Right atrium auricular region (tissue), 2 donors: ENCODE measurements at places on chromosomes 4 and X. TPM values are rescaled to one million over a fixed set of nuclear protein-coding genes. Genes with fewer than 3 reads are reported as not detected.

Gene GALNT7
- total RNA-seq, result 6.5 TPM

Gene TBC1D8B
- 3.6 TPM for total RNA-seq

Gene RBMXL3
- not detected for total RNA-seq

Gene XG
- total RNA-seq, result 1.3 TPM

Gene PGAM4
- not detected for total RNA-seq

Gene UCP1
- total RNA-seq, result 0.28 TPM

Gene JAKMIP1
- total RNA-seq, result 0.59 TPM

Gene DDIT4L
- 2.0 TPM for total RNA-seq

Gene CYTL1
- not detected for total RNA-seq

Gene PPM1K
- 168 TPM for total RNA-seq

Gene ERVMER34-1
- total RNA-seq, result 3.9 TPM

DNA sequence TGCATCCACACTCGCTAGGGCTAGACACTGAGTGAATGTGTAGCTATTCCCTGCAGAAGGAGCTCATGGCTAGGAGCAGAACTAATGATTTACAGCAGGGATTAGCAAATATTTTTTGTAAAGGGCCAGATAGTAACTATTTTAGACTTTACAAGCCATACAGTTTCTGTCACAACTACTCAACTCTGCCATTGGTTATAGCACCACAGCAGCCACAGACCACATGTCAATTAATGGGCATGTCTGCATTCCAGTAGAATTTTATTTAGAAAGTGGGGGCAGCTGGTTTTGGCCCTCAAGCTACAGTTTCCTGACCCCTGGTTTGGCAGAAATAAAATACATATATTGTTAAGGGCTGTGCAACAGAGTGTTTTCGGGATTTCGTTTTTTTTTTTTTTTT lies 192.6 kb downstream of the FRMPD4 start:
- DNase-seq, result no peak

- DNase-seq, result no peak
Observed at GRCh38 chr4:176339936-176340761, 20.4 kb downstream of the SPCS3 start.

DNA sequence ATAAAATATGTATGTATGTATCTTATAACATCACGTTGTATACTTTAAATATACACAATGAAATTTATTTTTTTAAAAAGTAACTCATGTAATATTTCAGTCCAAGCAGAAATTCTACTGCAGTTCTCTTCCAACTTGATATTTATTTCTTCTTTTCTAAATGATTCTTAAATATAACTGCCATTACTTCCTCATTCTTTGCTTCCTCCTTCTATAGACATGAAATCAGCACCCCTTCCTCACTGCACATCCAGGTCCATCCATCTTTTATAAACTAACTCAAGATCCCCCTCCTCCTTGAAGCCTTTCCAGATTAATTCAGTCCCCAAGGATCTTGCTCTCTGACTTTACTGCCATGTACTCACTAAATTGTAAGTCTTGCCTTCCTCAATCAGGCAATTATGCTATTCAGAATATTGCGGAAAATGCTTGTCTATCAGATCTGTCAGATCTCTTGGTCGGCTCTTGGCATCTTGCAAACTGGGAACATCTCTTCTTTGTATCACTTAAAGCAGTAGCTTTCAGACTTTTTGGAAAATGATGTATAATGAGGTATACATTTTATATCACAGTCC lies 3.7 kb downstream of the GPRIN3 start:
- DNase-seq, result no peak

DNA sequence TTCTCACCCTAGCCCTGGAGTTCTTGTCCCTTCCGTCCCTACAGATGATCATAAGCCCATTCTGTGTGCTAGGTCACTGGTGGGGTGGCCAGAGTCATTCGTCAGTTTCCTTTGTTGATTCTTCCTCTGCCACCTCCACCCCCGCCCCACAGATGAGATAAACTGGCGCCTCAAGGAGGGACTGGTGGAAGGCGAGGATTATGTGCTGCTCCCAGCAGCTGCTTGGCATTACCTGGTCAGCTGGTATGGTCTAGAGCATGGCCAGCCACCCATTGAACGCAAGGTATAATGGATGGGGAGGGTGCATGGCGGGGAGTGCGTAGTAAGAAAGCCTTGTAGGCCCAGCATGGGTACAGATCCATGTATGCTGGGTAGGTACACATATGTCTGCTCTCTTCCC lies 6.4 kb downstream of the USP11 start:
- no peak for DNase-seq

DNA sequence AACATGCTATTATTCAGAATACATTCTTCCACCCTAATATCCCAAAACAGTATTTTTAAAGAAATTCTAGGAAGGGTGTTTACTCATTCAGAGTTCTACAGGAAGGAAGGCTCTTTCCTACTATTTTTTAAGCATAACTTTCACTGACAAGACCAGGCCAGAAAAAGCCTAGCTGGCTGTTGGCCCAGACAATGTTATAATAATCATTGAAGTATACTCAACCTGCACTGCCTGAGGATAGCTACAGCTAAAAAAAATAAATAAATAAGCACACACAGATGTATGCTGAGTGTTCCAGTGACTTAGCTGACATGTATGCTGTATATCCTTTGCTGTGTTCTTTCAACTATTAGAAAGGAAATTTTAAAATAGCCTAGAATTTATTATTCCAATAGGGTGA lies 145.8 kb upstream of the SPRY1 start:
- no peak for DNase-seq

- DNase-seq, result no peak
Observed at GRCh38 chr4:47383829-47384427, 79.6 kb downstream of the COMMD8 start.

- DNase-seq, result no peak
Observed at GRCh38 chrX:71504346-71504745, 28.6 kb upstream of the OGT start.

DNA sequence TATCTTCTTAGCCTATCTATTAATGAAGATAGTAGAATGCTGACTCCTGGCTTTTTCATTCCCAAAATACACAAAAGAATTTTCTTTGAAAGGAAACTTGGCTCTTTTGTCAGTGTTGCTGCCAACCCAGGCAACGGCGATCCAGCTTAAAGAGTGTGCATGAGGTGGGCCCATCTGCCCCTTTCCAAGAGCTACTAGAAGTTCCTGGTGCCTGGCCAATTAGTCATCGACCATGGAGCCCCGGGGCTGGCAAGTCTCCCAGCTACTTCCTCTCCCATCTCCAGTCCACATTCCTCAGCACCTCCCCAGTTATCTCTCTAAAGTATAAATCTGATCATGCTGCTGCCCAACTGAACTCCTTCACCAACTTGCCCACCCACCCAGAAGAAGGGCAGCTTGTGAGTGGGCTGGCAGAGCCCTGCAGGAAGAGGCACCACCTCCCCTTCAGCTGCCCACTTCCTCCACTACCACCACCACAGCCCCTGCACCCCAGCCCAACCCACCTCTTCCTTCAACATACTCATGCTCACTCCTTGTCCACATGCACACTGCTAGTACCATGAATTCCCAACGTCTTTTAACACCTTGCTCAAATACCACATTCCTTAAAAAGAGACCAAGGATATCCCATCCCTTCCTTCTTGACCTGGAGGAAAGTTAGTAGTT lies 158.2 kb upstream of the MAP3K15 start:
- peak; percentile 80 for DNase-seq

DNA sequence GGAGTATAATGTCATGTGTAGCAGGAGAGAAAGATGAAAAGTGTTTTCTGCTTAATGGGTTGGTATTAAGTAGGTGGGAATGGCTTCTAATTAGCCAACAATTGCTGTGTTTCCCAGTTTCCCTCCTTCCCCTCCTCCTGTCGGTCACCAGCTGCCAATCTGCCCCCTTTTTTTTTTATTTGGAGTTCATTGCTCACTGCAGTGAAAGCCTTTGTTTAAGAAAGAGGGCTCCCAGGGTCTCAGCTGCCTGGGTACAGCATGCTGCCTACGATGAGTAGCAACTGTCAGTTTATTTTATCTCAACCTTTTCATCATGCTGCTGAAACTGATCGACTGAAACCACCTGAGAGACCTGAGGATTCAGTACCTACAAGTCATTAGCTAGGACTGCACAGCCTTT lies 149.0 kb downstream of the POU4F2 start:
- DNase-seq, result no peak

DNA sequence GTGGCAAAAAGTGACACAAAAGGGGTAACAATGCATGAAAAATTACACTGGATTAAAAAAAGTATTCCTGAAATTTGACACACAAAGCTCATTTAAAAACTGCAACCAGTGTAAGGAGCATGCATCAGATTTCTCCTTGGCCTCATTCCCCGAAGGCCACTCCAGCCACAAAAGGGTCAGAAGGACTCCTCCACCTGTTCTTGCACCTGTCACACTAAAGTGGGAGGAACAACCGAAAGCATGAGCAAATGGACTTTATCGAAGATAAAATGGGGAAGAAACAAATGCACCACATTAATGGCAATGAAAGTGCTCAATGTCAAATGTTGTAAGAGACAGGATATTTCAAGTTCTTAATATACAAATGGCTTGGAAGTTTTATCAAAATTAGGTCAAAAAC lies 88.2 kb downstream of the ADGRA3 start:
- DNase-seq, result no peak

DNA sequence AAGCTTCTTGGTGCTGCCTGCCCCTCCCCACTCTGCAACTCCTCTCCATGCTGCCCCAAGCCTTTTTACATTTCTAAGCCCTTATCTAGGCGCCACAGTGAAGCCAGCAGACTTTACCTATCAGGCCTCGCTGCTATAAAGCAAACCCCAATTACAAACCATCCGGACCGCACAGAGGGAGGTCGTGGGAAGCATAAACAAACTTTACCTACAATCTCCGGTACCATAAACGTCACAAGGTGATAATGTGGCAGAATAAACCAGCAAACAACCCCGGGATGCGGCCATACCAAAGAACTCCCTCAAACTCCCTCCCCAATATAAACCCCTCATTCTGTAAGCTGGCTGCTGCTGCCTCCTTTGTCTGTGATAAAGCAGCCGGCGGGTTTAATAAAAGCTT lies 54.0 kb upstream of the ZCCHC13 start:
- DNase-seq, result no peak

GRCh38 chr4:109134268-109134667 lies 168.2 kb downstream of the COL25A1 start:
- DNase-seq, result no peak

- DNase-seq, result no peak
Observed at GRCh38 chr4:179867300-179867878, 2375.8 kb upstream of the TENM3 start.

- no peak for DNase-seq
Observed at GRCh38 chr4:1239141-1239949, 9.6 kb downstream of the CTBP1 start.

DNA sequence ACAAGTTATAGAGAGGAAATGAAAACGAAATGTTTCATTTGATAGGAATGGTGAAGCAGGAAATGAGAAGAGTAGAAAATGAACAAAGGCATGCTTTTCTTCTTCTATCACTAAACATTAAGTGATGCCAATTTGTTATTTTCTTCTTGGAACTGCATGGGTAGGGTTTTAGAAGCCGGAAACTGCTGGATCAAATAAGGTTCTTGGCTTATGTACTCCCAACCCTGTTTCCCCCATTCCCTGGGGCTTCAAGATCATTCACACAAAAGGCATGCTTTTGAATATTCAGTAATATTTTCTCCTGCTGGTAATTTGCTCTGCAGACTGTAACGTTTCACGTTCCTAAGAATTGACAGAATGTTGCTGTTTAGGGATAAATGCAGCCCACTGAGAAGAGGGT lies 224.1 kb downstream of the NLGN4X start:
- DNase-seq, result no peak

GRCh38 chr4:128921954-128922353 lies 112.5 kb downstream of the JADE1 start:
- no peak for DNase-seq

DNA sequence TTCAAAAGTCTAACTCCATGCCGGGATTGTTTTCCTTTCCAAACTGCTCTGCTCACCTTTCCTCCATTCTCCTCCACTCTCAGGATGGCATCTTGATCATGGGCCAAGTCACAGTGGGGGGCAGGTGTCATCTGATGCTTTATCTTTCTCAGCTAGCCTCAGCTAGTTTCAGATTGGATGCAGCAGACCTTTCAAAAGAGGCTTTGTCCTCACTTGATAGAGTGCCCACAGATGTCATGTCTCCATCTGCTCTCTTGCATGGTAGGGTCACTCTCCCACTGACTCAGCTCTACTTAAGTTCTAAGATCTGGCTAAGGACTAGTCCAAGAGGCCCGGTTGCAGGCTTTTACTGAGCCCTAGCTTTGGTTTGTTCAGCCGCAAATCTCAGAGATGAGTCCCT lies 341.8 kb upstream of the GALNT7 start:
- no peak for DNase-seq

DNA sequence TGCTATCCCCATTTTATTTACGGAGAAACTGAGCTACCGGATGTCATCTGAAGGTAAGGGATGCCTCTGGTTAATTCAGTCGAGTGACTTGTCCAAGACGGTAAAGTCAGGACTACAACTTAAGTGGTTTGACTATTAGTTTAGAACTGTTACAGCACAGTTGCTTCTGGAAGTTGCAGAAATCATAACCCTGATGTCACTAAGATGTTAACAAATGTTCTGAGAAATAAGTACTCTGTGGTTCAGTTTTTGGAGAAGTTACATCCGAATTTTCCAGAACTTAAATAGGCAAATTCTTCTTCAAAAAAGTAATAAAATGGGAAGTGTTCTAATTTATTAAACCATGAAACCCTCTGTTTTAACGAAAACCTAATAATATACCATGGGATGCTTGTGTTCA lies 3.1 kb downstream of the PPA2 start:
- no peak for DNase-seq

GRCh38 chr4:56971383-56971782 lies 6.0 kb downstream of the NOA1 start:
- DNase-seq, result no peak
